Cerebellar nuclear complex (tissue), 1 donor: ENCODE measurements at places on chromosomes 5 and 9.

GRCh38 chr5:61020415-61020814, 75.4 kb downstream of the NDUFAF2 start:
- no peak for DNase-seq

DNA sequence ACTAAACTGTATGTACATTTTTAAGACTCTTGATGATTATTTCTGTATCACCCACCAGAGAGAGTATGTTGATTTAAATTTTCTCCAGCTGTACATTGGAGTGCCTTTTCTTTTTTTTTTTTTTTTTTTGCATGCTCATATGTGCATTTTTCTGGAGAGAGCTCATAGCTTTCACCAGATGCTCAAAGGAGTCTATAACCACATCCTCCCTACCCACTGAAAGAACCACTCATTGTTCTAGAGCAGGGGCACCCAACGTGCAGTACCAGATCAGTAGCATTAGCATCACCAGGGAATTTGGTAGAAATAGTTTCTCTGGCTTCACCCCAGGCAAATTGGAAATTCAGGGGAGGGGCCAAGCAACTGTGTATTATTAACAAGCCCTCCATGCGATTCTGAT, 53.9 kb upstream of the TMEM171 start:
- DNase-seq = no peak

DNA sequence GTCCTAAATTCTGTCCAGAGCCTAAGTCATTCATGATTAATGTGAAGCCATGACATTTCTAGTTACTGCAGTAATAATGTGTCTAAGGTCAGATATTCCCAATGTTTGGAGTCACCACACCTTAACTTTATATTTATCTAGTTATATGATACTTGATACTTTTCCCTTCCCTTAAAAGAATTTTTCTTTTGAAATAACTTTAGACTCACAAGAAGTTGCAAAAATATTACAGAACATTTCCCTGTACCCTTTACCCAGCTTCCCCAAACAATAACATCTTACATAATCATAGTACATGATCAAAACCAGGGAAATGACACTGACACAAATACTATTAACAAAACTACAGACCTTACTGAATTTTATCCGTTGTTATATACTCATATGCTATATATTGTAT, 150.0 kb upstream of the GNA14 start:
- DNase-seq = no peak

- DNase-seq = no peak
Observed at GRCh38 chr5:110371725-110372041, 354.8 kb downstream of the TMEM232 start.

DNA sequence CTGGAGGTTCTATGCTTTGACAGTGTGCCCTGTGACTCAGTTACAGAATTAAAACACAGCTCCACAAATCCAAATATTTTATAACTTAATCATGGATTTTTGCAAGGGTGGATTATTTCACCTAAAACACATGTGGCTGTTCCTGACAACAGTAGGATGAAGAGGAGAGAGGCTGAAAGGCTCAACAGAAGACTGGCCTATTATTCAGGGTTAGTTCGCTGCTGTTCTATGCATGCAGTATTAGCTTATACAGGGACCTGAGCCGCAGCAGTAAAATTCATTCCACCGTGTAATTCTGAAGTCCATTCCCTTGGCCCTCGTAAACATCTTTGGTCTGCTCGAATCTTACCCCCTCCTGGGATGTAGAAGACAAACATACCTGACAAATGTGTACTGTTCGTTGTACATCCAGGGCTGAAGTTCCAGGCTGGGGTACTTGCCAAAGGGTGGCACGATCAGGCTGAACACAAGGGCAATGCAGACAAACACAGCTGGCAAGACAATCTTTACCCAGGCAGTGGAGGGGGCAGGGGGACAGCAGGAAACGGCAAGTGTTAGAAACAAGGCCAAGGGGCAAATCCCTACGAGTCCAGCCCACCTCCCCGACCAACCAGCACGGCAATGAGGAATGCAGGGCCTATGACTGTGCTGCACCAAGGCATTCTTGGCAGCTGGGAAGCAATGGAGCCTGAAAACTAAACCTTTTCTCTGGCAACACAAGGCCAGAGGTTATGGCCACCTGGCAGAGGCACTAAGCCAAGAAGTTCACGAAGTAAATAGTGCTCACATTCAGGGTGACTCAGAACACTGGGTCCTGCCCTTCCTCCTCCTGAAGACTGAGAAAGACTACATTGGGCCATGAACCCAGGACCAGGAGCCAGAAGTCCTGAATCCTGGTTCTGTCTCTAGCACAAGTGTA, 46.8 kb downstream of the NIPSNAP3B start:
- no peak for DNase-seq

DNA sequence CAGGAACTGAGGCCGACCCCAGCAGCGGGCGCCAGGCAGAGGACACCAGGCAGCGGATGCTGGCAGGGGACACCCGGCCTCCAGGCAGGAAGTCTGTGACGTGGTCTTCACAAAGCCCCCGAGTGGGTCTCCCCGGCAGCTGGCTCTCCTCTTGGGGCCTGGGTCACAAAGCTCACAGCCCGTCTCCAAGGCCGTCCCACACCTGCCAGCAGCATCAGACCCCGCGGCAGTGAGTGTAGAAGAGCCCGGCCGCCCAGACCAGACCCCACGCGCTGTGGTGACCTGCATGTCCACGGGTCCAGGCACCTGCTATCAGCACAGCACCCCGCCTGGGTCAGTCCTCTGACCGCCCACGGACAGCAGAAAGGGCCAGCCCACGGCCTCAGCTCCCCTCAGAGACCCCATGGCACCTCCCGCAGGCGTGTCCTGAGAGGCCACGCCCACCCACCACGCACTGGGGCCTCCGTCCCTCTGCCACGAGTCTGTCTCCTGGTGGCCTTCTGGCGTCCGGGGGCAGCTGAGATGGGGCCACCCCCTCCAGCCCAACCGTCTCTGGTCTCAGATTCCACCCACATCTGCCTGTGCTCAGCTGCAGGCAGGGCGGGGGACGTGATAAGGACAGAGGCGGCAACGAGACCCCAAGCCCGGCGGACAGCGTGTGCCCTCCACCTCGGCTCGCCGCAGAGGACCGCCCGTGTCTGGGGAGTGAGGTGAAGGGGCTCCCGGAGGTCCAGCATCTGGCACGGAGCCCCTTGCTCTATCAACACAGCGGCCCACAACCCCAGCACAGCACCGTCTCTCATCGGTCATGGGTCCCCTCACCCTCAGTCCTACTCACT, 34.2 kb downstream of the EXD3 start:
- DNase-seq = no peak

GRCh38 chr5:135364421-135365262, 34.4 kb downstream of the MACROH2A1 start:
- no peak for DNase-seq

- DNase-seq = no peak
Observed at GRCh38 chr5:125372694-125373631, 626.5 kb upstream of the ZNF608 start.

GRCh38 chr9:128160603-128160987, 530 bp downstream of the BBLN start:
- no peak for DNase-seq

DNA sequence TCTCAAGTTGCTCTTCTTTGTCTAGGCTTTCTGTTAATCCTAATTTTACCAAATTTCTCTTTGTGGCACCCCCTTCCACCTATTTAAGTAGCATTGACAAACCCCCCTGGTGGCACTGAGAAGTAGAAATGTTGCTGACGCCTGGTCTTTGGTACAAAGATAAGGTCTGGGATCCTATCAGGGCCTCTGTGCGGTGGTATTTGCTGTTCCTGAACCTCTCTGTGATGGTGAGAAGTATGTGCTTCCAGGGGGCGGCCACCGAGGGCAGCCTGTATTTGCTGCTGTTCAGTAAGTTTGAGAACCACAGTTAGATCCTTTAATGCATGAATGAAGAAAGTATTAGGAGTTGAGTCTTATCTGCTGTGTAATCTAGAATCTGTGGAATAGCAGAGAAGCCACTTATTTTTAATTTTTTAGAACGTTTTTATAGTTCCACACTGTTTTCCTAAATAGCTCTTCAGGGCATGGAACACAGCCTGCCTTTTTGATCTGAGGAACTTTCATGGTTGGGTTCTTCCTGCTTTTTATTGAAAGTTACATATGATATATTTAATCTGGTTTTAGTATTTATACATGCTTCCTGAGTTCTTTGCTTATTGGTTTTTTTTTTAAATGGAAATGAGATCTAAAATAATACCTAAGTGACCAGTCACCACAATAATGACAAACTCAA, 124.2 kb downstream of the TRIO start:
- no peak for DNase-seq

DNA sequence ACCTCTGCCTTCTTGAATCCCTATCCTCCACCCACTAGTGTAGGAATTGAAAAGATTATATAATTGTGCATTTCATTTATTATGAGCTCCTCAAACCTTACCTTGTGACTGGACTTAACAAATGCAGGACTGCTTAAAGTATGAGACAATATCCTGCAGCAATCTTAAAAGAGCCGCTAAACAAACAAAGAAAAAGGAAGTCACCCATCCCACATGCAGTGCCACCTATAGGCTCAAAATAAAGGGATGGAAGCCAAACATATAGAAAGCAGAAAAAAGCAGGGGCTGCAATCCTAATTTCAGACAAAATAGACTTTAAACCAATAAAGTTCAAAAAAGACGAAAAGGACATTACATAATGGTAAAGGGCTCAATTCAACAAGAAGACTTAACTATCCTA, 8.7 kb downstream of the PCAT7 start:
- DNase-seq = no peak

DNA sequence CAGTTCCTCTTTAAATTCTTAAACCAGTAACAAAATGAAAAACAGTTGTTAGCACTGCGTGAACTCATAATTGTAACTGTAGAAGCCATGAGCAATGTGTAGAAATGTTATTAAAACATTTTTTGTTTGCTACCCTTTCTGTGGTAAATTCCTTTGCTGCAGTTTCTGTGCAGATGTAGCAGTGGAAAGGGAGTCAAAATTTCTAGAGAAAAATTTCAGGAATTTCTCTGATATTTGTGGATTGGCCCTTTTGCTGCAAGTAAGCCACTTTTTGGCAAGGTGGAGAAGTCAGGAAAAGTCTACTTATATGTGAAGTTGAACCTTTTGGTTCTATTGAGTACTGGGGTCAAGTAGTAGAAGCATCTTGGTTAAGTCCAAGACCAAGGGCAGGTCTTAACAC, 10.1 kb downstream of the FBXL7 start:
- no peak for DNase-seq

GRCh38 chr5:84272771-84273516, 111.7 kb downstream of the EDIL3 start:
- no peak for DNase-seq

DNA sequence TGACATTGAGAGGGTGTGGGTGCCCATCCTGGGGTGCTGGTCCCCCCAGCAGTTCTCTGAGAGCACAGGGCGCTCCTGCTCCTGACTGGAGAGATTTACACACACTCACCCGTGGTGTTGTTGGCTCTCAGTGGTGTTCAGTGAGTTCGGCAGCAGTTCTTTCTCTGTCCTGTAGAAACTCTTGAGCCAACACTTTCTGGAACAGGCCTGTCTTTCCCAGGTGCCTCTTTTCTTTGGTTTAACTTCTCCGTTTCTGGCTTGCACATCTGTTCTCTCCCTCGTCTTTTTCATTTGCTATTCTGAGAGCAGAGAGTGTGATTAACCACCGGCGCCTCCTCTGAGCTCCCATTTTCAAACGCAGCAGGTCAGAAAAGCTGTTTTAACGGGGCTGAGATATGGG, 284.5 kb downstream of the IRX2 start:
- DNase-seq = no peak

DNA sequence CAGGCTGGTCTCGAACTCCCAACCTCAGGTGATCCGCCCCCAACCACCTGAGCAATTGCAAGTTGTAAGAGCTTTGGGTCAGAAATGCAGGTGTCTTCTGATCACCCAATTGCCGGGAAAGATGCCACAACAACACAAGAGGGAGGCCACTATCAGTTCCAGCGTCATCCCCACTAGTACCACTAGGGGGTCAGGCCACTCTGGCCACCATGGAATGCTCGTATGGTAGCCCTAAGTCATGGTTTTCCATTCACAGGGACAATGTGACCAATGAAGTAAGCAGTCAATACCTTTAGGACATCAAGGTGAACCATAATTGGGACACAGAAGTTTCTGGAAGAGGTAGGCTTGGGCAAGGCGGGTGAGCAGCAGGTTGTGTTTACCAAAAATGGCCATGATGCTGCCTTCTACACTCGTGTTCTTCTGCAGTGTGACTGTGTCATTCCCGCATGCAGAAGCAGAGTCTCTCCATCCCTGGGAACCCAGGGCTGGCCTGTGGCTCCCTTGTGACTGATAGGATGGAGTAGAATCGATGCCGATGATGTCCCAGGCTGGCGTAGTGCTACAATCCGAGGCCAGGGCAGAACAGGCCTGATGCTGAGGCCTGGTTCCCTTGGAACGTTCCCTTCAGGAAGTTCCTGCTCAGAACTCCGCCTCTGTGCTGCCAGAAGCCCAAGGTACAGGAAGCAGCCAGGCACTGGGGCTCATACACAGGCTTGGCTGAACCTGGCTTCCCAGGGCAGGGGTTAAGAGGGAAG, 42.2 kb upstream of the ANKRD33B start:
- no peak for DNase-seq

DNA sequence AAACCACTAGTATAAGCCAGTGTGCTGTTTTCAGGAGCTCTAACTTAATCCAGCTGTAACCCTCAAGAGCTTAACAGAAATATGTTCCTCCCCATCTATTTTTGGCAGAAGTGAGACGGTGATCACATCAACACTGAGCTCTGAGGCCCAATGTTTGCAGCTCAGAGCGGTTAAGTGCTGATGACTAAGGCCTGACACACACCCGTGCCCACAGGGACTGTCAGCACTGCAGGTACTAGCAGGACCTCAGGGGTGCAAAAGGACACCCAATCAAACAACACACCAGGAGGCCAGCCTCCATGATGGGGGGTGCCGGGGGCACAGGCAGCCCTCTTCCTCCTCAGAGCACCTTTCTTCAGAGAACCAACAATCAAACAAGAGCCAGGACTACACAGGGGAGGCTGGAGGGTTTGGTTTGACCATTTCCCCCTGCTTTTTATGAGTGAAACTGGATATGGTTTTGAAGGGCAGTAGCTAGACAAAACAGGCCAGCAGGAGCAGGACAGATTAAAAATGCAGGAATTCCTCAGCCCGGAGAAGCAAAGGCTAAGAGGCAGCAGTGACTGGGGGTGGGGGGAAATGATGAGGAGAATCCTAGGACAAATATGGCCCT, 61.3 kb downstream of the RAPGEF1 start:
- no peak for DNase-seq

GRCh38 chr5:113390224-113390623, 44.6 kb downstream of the TSSK1B start:
- DNase-seq = no peak

GRCh38 chr5:133914434-133914833, 54.0 kb downstream of the C5orf15 start:
- no peak for DNase-seq

GRCh38 chr5:116009806-116010205, 22.5 kb upstream of the ARL14EPL start:
- DNase-seq = no peak

- DNase-seq = no peak
Observed at GRCh38 chr9:113495526-113495925, 32.0 kb downstream of the RGS3 start.

DNA sequence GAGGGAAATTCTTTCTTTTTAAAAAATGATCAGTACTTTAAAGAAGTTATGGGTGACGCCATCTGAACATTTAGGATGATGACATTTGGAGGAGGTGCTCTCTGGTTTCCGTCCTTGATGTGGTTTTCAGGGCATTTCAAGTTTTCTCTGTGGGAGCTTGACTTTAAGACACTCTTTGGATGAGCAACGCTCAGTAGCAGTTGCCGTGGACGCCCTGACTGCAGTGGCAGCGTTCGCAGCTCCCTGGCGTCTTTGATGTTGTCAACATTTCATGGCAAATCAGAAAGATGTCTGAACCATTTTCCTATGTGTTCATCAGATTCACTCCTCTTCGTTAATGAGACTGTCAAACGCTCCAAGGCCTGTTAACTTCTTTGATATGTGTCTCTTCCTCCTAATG, 86.1 kb downstream of the ZNF354C start:
- DNase-seq = no peak
